ENCODE measurements at places on chromosomes 5 and 9.

DNA sequence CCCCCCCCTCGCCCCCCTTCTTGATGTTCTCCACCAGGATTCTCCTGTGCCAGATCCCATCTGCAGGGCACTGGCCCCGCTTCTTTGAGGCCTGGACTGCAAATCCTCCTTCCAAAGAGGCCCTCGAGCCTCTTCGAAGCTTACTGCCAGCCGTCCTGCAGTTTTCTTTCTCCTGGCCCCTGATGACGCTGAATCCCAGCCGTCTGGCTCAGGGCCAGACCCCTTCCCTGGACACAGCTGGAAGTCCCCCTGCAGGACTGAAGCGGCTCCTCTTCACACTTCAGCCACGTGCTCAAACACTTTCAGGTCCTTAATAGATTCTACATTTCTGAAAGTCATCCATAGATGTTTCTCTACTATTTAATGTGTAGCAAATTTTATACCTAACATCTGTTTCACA, 121.5 kb downstream of the EHMT1 start:
- DNase-seq = peak; percentile 57

- DNase-seq = no peak
Measured at GRCh38 chr5:79936002-79936645, 54.9 kb downstream of the MTX3 start.

DNA sequence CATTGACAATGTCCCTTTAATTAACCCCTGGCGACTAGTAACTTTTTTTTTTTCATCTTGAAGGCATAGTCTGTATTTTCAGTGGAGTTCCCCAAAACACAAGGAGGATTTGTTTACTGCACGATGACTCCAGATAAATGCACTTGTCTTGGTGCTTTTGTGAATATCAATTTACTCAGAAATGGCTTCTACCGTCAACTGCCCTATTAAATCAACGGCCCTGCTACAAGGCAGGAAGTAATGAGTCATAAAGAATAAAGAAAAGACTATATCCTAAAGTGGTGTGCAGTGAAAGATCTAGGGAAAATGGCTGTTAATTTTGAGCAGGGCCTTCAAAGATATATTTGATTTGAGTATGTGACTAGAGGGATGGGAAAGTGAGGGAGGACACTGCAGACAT, 388.3 kb upstream of the CHD1 start:
- no peak for DNase-seq

GRCh38 chr5:3218916-3219650, 376.5 kb upstream of the IRX1 start:
- DNase-seq = no peak

- DNase-seq = no peak
Measured at GRCh38 chr5:31889001-31889561, 250.2 kb downstream of the PDZD2 start.

- no peak for DNase-seq
Measured at GRCh38 chr5:36720688-36721087, 114.3 kb downstream of the SLC1A3 start.
